ENCODE measurements at places on chromosomes 2 and 18. TPM values are rescaled to one million over a fixed set of nuclear protein-coding genes. Genes with fewer than 3 reads are reported as not detected.

Gene AFG3L2
- total RNA-seq, result 60.0 TPM

Gene KCNJ3
- total RNA-seq, result 0.22 TPM

Gene RAB6C
- under 0.01 TPM for total RNA-seq

Gene RUFY4
- not detected for total RNA-seq

Gene SMYD1
- not detected for total RNA-seq

Gene ANKRD30B
- 0.55 TPM for total RNA-seq

Gene PLCL1
- total RNA-seq, result 1.9 TPM

Gene C2orf92
- 2.5 TPM for total RNA-seq
